ENCODE measurements at places on chromosomes 3 and 15.
A peak's percentile ranks its signal among the peaks of the same experiment; 100 is the strongest.

DNA sequence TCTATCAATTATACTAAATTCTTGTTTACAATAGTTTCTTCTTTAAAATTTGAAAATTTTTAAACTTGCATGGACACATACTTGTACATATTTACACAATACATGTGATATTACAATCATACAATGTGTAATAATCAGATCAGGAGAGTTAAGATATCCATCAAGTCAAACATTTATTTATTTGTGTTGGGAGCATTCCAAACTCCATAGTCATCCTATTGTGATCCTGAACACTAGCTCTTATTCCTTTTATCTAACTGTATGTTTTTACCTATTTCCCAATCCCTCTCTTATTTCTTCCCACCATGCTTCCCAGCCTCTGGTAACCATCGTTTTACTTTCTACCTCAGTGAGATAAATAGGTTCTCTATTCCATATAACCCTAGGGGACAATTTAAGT, 1219.2 kb downstream of the ZPLD1 start:
- H3K36me3 ChIP-seq, result no peaks in the 10 kb centered on the region
- DNase-seq, result no peak
- H3K27me3 ChIP-seq, result no peaks in the 10 kb centered on the region

- H3K36me3 ChIP-seq, result peaks cover 11% of the 10 kb centered on the region
- peaks cover 40% of the 10 kb centered on the region for H3K4me1 ChIP-seq
- peak; percentile 69 for DNase-seq
- peak overlapping the region; percentile 12 for H3K4me3 ChIP-seq
- no peaks in the 10 kb centered on the region for H3K27me3 ChIP-seq
- peak overlapping the region; percentile 64 for H3K27ac ChIP-seq
These were observed 40.2 kb upstream of the IDH2 start for GRCh38 chr15:90142216-90143165.

- no peaks in the 10 kb centered on the region for H3K4me1 ChIP-seq
- no peaks in the 10 kb centered on the region for H3K36me3 ChIP-seq
These were observed 68.1 kb downstream of the SYNM start for GRCh38 chr15:99172989-99173388.

GRCh38 chr3:168876346-168877035, 780.8 kb upstream of the GOLIM4 start:
- H3K4me1 ChIP-seq, result no peaks in the 10 kb centered on the region
- H3K27me3 ChIP-seq, result no peaks in the 10 kb centered on the region
- no peak for DNase-seq

- no peaks in the 10 kb centered on the region for H3K36me3 ChIP-seq
- H3K27me3 ChIP-seq, result no peaks in the 10 kb centered on the region
These were observed 518.0 kb upstream of the NR2F2 start for GRCh38 chr15:95812491-95812890.

DNA sequence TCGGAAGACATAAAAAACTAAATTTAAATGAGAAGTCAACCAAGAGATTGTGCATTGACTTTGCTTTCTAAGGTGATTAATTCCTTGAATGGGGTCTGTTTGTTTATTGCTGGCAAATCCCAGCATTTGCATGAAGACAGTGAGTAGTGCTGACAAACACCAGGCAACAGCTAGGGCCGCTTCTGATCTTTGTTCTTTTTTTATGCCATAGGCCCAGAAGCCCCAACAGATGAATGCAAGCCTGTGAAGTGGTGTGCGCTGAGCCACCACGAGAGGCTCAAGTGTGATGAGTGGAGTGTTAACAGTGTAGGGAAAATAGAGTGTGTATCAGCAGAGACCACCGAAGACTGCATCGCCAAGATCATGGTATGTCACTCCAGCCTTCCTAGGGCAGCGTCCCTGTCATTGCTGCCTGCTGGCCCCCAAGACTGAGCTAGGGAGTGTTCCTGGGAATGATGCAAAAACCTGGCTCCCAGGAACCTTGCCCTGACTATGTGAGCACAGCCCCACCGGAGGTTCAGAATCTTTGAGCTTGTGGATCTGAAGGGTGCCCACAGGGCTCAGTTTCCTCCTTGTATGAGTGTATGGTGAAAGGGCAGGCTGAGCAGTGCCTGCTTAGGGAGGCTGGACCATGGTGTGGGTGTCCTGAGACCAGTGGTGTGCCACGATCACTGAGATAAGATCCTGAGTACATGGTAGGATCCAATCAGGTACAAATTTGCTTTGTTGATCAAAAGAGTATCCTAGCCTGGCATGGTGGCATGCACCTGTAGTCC, 13.0 kb downstream of the TF start:
- DNase-seq, result no peak
- no peaks in the 10 kb centered on the region for H3K36me3 ChIP-seq
- H3K4me1 ChIP-seq, result no peaks in the 10 kb centered on the region
- H3K27me3 ChIP-seq, result peaks cover 24% of the 10 kb centered on the region
- H3K27ac ChIP-seq, result no peak overlapping the region

DNA sequence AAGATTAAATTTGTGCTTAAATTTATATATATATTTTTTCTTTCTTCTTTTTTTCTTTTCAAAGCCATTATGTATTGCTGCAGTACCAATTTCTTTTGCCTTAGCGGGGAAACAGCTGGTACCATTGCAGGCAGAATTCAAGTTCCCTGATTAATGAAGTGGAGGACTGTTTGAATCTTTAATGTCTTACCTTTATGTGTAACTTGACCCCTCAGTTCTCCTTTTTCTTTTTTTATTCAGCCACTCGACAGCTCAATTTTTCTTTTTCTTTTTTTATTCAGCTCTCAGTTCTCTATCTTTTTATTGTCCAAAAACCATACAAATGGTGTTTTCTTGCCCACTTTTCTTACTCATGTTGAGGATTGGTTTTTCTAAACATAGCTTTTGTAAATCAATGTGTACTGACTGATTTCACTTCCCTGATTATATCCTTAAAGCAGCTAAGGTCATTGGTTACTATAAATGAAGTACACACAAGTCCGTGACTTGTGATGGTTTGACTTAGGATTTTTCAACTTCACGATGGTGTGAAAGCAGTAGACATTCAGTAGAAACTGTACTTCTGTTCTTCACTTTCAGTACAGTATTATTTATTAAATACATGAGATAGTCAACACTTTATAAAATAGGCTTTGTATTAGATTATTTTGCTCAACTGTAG, 22.8 kb downstream of the ATP2C1 start:
- peaks cover 5% of the 10 kb centered on the region for H3K4me1 ChIP-seq
- no peak for DNase-seq
- no peak overlapping the region for H3K27ac ChIP-seq
- H3K27me3 ChIP-seq, result no peaks in the 10 kb centered on the region
- no peak overlapping the region for H3K4me3 ChIP-seq
- H3K36me3 ChIP-seq, result peaks cover 25% of the 10 kb centered on the region

All from activated CD8-positive, alpha-beta T cell treated with anti-CD3 and anti-CD28 coated beads, Interleukin-2, amount 10 ng/mL, durations not matched to agents 7 days and 5 days (primary cell).